Right lobe of liver (tissue), 6 donors: ENCODE measurements at places on chromosomes 2 and 18. TPM values are rescaled to one million over a fixed set of nuclear protein-coding genes. Genes with fewer than 3 reads are reported as not detected.

Gene UGT1A5
- 1.3 TPM for total RNA-seq

DNA sequence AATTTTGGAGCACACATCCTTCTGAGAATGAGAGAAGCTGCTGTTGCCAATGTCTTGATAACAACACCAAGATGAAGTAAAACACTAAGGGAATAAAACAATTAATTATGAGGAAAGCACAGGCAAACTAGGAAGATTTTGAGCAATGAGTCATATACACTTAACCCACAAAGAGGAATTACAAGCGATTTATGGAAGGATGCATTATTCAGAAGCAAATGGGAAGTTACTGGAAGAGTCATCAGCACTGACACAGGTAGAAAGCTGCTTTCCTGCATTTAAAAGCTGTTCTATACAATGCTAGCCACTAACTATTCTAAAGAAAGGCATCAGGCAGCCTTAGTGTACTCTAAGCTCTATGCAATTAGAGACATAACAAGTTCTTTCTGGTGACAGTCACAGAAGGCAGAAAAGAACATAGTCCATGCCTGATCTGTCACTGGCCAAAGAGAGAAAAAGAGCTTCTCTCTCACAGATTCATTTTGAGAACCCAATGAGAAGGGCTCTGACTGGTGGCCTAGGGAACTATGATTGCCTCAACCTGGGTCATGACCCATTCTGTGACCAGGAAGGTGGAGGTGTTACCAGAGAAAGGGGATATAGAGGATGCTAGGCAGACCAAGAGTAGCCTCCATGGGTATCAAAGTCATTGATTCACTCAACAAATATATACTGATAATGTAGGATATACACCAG is 45.4 kb downstream of the M1AP start:
- DNase-seq: no peak

DNA sequence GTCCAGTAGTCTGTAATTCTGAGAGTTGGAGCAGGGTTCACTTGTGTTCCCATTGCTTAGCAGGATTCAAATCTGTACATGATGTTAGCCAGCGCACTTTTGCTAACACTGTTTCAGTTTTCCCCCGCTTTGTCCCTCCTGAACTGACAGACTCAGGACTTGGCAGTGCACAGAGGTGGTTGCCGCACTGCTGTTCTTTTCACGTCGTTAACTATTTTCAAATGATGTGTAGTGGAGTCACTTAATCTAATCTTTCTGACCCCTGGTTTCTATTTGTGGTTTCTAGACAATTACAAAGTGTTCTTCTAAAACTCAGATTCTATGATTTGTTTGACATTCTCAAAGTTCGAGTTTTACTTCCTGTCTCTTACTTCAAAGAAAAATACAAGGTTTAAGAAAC is 234.5 kb downstream of the RBM43 start:
- DNase-seq: no peak

GRCh38 chr18:54086046-54086802 is 138.2 kb downstream of the MBD2 start:
- DNase-seq: no peak

Gene SP9
- not detected for total RNA-seq
